ENCODE measurements at places on chromosomes 6 and 20.

DNA sequence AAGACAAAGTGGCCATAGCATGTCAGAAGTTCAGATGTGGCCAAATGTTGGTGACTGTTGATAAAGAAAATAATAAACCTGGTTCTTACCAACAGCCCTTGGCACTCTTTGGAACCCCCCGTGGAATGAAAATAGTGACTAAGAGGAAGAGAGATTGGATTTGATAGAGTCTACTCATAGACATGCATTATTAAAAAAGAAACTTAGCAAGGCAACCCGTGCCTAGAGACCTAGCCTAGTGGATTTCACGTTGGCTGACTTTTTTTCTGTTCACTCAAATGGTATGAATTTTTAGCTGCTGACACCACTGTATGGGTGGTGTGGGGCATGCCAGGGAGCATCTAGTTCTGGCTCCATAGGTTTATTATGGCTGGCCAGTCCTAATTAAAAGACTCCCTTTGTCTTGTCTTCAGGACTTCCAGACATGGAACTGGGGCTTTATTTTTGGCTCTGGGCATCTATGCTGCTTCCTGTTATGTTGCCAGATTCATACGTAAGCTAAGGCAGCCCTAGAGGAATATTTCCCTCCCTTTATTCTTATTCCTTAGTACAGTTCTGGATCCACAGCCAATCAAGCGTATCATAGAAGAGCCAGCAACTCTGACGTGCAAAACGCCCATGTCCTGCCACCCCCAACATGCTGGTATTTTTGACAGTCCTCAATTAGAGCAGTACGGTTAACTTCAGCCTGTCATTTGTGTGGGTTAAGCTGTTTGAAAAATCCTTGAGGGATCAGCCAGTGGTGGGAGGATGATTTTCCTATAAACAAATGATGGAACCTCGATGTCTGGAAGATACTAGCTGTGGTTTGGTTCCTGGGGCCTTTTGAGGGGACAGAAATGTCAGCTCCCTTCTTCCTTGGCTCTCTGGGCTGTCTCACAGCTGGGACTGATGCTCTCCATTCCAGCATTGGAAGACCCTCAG lies 127.5 kb downstream of the ISM1 start:
- DNase-seq = no peak

DNA sequence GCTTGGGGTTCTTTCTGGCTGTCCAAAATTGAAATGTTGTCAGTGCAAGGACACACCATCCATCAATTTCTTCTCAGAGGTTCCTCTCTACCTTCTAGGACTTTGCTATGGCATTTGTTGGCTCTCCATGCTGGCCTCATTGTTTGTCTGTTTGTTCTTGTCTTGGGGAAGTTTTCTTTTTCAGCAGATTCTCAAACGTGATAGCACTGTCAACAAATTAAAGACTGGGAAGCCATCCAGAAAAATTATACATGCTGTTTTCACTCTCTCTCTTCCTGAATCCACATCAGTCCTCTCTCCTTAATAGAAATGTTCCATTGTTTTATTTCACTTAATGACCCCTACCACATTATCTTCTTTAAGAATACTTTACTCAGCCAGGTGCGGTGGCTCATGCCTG lies 130.4 kb downstream of the PCSK2 start:
- DNase-seq = no peak

- no peak for DNase-seq
Measured at GRCh38 chr20:42441196-42441863, 748.4 kb downstream of the PTPRT start.

DNA sequence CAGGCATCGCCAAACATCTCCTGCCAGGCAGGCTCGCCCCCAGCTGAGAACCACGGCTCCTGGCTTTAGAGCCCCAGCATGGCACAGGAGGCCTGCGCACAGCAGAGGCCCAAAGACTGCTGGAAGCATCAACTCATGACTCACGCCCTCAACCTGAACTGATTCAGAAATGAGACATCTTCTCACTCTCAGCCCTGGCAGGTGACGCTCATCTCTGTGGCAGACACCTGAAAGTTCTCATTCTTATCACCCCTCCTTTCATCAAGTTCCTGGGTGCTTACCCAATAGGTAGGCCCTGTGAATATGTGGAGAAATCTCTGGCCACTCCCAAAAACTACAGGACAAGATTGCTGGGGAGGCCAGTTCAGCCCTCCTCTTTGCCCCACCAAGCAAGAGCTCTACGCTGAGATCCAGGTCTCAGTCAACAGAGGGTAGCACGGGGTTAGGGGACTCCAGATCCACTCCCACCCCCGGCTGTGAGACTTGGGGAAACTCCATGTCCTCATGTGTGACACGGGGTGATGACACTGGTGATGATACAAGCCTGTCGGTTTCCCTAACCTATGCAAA lies 11.3 kb downstream of the NFATC2 start:
- DNase-seq = no peak

GRCh38 chr20:63472862-63473390 lies 471 bp upstream of the KCNQ2 start:
- no peak for DNase-seq
